ENCODE measurements at places on chromosomes 1 and 21.

- no peak for DNase-seq
Measured at GRCh38 chr21:44352253-44352860, 1.1 kb upstream of the TRPM2 start.

- no peak for DNase-seq
Measured at GRCh38 chr1:243393096-243393495, 137.3 kb downstream of the SDCCAG8 start.

DNA sequence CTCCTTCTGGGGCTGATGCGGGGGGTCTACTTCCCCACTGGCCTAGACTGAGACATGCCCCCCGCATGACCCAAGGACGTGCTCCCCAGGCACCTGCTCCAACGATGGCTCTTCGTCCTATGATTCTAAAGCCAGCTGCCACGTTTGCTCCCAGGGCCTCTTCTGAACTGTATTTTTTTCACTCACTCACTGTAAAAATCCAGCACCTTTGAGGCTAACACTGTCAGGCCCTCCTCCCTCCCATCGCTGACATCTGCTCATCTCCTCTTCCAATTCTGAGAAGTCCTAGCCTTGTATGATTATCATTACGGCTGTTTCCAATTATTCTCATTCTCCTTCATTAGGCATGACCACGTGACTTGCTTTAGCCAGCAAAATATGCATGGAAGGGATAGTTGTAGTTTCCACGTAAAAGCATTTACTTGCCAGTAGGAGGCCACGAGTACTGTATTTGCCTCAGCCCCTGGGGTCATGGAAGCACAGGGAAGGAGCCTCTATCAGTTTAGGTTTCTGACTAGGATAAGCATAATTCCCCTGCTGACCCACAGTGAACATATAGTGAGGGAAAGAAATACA lies 19.1 kb upstream of the EDN2 start:
- DNase-seq = no peak

GRCh38 chr1:45393718-45394302 lies 53.6 kb upstream of the MUTYH start:
- DNase-seq = no peak

DNA sequence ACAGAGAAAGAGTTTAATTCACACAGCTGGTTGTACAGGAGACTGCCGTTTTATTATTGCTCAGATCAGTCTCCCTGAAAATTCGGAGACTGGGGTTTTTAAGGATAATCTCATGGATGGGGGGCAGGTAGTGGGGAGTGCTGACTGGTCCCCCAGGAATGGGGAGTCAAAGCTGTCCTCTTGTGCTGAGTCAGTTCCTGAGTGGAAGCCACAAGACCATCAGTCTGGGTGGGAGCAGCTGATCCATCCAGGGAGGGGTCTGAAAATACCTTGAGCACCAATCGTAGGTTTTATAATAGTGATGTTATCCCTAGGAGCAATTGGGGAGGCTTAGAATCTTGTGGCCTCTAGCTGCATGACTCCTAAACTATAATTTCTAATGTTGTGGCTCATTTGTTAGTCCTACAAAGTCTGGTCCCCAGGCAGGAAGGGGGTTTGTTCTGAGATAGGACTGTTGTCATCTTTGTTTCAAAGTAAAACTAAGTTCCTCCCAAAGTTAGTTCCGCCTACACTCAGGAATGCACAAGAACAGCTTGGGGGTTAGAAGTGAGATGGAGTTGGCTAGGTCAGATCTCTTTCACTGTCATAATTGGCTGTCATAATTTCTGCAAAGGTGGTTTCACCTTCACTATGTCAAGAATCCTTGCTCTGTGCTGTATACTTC lies 50.3 kb downstream of the TRAF5 start:
- no peak for DNase-seq

- DNase-seq = no peak
Measured at GRCh38 chr1:93733340-93733739, 51.7 kb upstream of the BCAR3 start.
